Endothelial cell (in vitro differentiated cells): ENCODE measurements at places on chromosomes 13 and 19.

GRCh38 chr13:48299591-48299990 is 4.0 kb upstream of the RB1 start:
- no peak for DNase-seq

- peak; percentile 54 for DNase-seq
Measured at GRCh38 chr13:33109801-33110200, 93.6 kb downstream of the KL start.

GRCh38 chr19:4233282-4233853 is 4.0 kb downstream of the EBI3 start:
- peak; percentile 71 for DNase-seq

DNA sequence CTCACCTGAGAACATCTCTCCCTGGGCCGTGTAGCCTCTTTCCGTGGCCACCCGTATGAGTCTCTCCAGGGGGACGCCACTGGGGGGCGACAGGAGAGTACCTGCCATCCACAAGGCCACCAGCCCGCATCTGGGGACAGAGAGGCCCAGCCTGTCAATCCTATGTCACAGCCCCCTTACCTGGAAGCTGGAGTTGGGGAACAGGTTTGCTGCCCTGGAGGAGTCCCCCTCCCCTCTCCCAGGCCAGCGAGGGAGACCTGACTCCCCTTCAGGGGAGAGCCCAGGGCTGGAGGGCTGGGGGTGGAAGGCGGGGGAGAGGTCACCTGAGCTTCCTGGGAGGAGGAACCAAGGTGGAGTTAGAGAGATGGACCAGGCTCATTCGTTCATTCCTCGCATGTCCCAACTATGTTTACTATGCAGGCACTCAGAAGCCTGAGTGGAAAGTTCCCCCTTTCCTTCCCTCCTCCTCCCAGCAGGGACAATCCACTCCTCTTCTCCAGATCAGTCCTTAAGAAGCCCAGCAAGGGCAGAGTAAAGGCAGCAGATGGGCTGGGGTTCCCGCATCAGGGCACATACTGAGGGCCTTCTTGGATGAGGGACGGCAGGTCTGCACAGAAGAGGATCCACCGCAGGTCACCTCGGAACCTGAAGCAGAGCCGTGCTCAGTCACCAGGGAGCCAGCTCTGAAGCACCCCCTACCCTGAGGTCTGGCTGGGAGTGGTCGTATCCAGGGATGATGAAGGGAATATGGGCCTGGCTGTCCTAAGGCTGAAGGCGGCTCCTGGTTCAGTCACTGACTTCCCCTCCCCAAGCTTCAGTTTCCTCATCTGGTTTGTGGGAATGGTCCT is 5.5 kb downstream of the ACTMAP start:
- DNase-seq: peak; percentile 24

GRCh38 chr13:26946684-26947343 is 186.2 kb upstream of the GPR12 start:
- DNase-seq: no peak

GRCh38 chr19:54873990-54874389 is at the start of gene FCAR:
TSS of gene FCAR (plus strand) at chr19:54874235. CDS start at chr19:54874290, 55 bp downstream.
- no peak for DNase-seq

DNA sequence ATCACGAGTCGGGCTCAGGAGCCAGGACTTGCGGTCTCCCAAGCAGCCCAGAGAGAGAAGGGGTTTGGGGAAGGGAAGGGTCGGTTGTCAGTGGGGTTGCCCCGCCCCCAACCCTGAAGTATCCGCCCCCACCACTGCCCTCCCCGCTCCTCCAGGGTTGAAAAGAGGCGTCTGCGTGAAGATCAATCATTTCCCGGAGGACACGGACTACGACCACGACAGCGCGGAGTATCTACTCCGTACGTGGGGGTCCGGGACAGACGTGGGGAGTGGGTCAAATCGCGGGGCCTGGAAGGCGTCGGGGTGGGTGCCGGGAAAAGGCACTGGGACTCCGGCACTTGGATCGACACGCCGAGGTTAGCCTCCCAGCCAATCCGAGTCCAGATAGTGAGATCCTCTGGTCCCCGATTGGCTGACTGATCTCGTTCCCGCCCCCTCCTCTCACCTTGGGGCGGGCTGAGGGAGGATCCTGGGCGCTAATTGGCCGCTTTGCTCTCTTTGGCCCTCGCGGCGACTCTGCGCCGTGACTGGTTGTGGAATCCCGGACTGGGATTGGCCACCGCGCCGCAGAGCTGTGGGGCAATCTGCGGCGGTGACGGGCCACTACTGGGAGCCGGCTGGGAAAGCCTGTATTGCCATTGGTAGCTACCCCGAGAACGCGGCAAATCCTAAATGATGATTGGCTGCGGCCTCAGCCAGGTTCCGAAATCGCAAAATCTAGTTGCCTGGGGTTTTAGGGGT is 13.3 kb upstream of the CACNG6 start:
- DNase-seq: peak; percentile 95

GRCh38 chr19:9115307-9115813 is at the start of gene OR7G1:
TSS of gene OR7G1 (minus strand) at chr19:9115763. CDS start at chr19:9115763, 0 bp downstream.
- no peak for DNase-seq

- DNase-seq: no peak
Measured at GRCh38 chr19:14482172-14482941, 7.2 kb upstream of the PTGER1 start.

DNA sequence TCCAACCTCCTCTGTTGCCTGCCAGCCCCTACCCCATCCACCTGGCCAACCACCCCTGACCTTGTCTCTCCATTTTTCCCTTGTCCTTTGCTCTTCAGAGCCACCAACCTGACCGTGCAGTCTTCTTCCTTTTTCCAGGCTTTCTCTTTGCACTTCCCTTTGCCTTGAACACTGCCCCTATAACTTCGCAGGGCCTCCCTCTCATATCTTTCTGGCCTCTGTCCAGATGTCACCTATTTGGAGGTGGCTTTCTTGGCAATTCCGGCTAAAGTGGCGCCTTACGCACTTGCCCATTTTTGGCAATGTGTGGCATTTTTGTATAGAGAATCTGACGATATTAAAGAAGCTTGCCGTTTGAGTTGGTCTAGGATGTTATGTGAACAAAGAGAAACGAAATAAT is 844 bp downstream of the ZNF543 start:
- DNase-seq: no peak

DNA sequence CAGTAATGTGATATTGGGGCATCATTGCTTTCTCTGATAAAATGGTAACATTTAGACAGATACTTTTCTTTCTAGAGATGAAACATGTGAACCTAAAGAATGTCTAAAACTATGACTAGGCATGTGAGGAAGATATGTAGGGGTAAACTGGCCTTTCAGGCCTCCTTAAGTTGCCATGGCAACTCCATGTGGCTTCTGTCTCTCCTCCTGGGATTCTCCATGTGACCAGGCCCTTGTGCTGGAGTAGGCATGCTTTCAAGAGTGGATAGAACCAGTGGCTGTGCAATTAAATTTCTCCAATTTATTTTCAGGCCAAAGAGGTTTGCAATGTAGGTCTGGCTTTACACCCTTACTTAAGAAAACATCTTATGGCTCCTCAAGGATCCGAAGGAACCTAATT is 130.8 kb downstream of the OLFM4 start:
- no peak for DNase-seq

DNA sequence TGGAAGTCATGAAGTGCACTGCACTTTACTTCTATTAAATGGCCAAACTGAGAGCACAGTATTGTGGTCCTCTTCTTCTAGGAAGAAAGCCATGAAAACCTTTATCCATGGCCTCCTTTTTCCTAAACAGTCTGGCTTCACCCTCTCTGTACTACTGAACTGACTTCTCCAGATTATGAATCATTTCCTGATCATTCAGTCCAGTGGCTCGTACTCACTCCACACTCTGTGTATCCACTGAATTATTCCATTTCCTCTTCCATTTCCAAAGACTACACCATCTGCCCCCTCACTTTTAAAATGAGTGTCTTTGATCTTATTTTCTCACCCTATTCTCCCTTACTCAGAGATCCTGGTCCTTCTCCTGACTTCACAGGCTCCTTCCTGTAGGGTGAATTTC is 29.7 kb upstream of the FREM2 start:
- no peak for DNase-seq

DNA sequence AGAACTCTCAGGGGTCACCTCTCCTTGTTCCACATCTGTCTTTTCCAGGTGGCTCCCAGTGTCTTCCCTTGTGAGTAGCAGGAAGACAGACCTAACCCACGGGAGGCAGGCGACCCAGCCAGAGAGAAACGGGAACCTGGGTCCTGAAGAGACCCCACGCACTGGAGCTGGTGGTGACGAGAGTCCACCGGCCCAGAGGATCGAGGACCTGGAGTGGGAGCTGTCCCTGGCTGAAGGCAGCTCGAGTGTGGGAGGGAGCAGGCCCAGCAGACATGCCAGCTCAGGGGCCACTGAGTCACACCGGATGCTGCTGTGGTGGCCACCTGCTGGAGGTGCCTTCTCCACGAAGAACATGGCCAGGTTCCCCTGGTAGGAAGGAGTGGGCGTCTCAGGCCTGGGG is 66.5 kb upstream of the ATP12A start:
- DNase-seq: no peak

GRCh38 chr19:29485293-29485692 is 40.5 kb upstream of the VSTM2B start:
- no peak for DNase-seq

GRCh38 chr19:8245869-8246835 is 37.0 kb downstream of the CERS4 start:
- no peak for DNase-seq

DNA sequence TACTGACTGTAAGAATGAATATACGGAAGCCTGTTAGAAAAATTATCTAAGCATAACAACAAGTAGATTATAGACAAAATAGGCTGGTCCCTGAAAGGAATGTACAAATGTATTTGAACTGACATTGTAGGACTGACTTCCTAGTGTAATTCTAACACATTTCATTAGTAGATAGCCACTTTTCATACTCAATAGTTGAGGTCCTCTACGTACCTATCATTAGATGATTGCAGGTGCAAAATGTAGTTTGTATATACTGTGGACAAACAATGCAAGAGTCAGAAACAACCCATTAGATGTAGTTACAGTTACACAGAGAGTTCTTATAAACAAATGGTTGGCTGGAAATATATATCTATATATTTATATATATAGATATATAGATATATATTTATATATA is 402.3 kb upstream of the SLITRK6 start:
- no peak for DNase-seq

DNA sequence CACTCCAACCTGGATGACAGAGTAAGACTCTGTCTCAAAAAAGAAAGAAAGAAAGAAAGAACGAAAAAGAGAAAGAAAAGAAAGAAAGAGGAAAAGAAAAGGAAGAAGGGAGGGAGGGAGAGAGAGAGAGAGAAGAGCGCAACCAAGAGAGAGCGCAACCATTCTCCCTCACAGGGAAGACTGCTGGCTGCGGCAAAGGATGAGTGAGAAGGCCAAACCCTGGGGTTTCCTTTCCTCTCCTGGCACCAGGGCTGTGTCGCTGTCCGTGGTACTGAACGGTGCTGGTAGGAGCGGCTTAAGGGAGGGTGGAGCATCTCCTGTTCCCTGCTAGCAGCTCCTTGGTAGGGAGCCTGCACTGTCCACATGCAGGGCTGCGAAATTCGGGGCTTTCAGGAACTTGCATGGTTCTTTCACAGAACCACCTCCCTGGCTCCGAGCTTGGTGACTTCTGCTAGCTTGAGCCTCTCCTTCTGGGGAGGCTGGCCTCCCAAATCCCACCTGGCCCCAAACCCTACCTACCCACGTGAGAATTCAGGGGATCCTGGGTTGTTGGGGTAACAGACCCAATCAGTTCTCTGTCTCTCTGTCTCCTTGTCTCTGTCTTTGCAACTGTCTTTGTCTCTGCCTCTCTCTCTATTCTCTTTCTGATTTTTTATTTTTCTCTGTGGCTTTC is 51.1 kb upstream of the ZNRF4 start:
- DNase-seq: peak; percentile 95

DNA sequence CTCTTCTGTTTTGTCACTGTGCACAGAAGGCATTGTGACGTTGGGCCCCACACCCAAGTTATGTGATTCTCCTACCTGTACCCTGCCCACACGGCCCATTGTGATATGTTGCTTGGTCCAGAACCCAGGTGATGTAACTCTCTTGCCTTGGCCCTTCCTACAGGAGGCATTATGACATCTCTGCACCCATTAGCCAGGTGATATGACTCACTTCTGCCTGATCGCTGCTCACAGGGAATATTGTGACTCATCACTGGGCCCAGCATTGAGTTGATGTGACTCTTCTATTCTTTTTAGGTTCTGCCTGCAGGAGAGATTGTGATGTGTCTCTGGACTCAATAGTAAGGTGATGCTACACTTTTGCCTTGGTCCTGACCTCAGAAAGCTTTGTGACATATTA is 65.4 kb upstream of the ZNF91 start:
- no peak for DNase-seq

- DNase-seq: no peak
Measured at GRCh38 chr13:40756042-40756441, 14.9 kb downstream of the MRPS31 start.

- DNase-seq: no peak
Measured at GRCh38 chr19:9406798-9407352, 28.5 kb downstream of the ZNF266 start.

DNA sequence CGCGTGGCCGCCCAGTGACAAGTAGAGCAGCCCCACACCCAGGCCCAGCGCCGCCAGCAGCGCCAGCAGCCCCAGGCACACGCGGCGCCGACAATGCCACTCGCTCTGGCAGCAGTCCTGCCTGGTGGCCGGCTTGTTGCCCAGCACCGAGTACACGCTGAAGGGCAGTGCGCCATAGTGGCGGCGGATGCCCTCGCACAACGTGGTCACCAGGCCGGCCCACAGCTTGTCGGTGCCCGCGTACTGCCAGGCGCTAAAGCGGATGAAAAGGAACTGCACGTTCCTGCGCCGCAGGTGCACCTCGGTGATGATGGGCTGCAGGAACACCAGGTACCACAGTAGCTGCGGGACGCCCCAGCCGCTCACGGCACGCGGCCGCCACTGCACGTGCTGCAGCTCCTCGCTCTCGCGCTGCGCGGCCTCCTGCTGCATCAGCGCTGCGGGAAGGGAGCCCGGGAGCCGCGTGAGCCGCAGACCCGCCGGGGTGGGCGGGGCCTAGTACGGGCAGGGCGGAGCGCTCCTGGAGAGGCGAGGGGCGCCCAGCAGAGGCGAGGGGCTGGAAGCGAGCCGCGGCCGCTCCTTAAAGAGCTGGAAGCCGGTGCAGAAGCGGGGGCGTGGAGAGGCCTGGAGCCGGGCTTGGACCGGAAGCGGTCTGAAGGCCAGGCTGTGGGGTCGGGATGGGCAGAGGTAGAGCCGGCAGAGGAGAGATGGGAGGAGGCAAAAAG is 7.3 kb downstream of the NKPD1 start:
- peak; percentile 71 for DNase-seq
